ENCODE measurements at places on chromosomes 3 and 15.

DNA sequence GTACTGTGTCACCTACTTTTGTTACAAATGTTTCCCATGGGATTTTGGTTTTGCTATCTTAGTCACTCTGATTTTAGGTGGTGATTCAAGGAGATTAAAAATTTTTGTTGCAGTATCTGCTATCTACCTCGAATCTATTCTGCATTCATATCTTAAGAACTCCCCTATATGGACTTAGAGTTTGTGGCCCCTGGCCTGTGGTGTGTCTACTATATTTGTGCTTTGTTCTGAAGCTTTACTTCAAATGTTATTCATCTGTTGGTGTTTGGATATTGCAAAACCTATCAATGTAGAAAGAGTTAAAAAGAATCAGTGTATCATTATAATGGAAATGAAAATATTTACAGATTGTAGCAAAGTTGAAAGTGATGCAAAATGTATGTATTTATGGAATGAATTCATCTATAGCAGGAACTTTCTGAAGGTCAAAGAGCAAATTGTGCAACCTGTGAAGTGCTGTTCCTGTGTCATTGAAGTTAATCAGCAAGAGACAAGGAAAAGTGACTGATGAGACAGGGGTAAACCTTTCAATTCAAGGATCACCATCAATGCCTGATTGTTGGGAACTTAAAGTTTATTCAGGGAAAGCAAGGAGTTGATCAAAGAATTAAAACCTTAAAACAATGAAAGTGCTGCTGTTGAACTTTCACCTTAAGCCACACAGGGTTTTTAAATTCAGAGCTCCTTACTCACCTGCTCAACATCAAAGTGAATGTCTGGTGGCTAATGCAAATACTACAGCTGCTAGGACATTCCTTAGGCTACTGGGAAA, 71.0 kb downstream of the SLMAP start:
- no peak for DNase-seq

GRCh38 chr3:138326866-138327595, 2.6 kb downstream of the NME9 start:
- DNase-seq: no peak

DNA sequence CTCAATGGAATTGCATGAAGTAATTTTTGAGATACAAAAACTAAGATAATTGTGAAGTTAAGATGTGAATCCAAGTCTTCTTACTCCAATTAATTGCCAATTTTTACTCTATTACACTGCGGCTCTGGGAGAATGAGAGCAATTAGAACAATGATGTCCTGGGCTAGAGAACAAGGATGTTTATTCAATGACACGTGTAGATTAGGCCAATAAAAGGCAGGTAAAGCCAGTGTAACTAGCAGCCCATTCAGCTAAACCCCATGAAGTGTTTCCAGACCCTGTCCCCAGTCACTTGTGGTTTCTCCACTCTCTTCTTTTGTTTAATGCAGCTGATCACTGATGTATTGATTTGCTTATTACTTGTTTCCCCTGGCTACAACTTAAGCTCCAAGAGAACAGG, 381.1 kb upstream of the ARHGEF26 start:
- DNase-seq: no peak

GRCh38 chr15:95377258-95377852, 953.1 kb upstream of the NR2F2 start:
- DNase-seq: no peak

DNA sequence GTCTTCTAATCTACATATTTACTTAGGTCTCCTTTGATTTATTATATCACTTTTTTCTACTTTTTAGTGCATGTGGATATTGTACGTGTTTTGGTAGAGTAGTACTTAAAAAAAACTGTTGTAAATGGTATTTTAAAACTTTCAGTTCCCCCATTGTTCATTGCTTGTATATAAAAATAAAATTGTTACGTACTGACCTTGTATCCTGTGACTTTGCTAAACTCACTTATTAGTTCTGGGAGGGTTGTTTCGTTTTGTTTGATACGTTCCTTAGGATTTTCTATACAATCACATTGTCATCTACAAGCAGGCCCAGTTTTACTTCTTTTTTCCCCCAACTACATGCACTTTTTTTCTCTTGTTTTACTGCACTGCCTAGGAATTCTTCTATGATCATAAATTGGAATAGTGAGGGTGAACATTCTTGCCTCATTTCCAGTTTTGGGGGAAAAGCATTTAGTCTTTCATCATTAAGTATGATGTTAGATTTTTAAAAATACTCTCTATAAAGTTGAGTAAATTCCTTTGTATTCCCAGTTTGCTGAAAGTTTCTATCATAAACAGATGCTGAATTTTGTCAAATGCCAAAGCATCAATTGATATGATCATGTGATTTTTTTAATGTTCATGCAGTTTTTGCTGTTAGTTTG, 33.5 kb upstream of the ACKR4 start:
- no peak for DNase-seq

DNA sequence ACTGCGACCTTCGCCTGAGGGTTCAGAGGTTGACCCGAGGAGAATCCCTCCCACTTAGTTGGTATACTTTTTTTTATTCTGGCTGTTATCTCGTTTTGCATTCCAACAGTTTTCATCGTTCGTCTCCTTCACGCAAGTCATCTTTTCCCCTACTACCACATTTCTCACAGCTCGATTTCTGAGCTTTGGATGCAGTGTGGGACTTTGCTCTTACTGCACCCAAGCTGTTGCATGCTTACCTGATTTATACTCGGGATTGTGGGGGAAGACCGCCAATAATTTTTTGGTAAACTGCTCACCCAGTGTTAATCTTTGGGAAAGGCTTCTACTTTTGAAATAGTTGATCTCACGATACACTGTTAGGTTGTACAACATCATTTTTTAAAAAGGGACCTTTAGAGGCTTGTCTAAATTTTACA, 702 bp downstream of the TBC1D23 start:
- DNase-seq: no peak

GRCh38 chr3:9810433-9810770, 340 bp downstream of the TTLL3 start:
- no peak for DNase-seq

DNA sequence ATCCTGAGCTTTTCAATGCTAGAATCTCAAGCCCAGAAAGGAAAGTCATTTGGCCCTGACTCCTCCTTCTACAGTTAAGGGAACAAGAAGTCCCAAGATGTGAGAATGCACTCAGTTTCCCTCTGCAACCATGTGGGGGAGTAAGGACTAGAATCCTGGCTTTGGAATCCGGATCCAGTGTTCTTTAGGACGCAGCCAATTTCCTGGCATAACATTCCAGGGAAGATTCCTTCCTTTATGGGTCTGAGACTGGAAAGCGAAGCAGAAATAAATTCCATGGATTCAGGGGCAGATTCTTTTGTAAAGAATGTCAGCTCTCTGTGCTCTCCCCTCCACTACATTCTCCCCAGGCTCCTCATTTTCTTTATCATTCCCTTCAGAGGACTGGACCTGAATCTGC, 151.8 kb upstream of the SOX14 start:
- DNase-seq: no peak

GRCh38 chr3:98945101-98945524, 43.6 kb upstream of the DCBLD2 start:
- no peak for DNase-seq

- DNase-seq: no peak
These were observed 161.6 kb downstream of the MAGI1 start for GRCh38 chr3:65877160-65877559.

- peak; percentile 99 for DNase-seq
These were observed at the start of the genes BTD and HACL1 for GRCh38 chr3:15601399-15602145. BTD (plus strand) TSS chr3:15601745; CDS start chr3:15635440, 33,695 bp downstream. HACL1 (minus strand) TSS chr3:15601569; CDS start chr3:15601463, 106 bp downstream.

DNA sequence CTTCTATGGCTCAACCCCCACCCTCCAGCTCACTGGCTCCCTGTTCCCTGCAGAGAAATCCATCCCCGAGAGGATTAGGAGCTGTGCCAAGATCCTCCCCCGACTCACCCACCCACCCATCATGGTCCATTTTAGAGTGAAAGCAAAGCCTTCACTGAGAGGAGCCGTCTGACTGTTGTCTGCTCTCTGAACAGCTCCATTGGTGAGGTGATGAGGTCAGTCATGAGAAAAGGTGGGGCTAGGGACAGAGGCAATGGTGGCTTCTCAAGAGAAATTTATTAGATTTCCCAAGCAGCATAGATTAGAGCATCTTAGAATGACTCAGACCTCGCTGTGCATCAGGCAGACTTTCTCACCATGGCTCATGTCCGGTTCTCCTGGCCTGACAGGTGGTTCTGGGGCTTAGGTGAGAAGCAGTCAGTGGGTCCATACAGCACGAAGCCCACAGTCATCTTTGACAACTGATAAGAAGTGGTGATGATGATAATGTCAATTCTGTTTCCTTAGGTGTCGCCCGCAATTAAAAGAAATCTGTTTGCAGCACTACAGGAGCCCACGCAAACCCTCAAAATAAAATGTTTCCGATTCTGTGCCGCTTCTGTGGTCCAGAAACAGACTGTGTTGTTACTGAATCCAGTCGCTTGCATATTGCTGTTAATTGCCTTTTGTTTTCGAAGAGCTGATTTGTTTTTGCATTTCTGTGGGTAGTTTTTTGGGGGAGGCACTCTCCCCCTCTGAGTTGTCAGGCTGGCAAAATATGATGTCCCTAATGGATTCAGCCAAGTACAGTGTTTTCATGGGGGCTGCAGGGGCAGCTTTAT, 24.8 kb upstream of the RHO start:
- DNase-seq: no peak

GRCh38 chr3:164024786-164025185, 1053.5 kb downstream of the SI start:
- no peak for DNase-seq

DNA sequence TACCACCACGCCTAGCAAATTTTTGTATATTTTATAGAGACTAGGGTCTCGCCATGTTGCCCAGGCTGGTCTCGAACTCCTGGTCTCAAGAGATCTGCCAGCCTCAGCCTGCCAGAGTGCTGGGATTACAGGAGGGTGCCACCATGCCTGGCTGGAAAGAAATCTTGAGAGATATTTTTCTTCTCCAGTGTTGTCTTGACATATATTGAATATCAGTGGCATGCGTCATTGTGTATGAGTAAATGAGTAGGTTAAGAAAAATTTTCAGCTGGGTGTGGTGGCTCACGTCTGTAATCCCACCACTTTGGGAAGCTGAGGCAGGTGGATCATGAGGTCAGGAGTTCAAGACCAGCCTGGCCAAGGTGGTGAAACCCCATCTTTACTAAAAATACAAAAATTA, 3.5 kb upstream of the PIF1 start:
- no peak for DNase-seq

DNA sequence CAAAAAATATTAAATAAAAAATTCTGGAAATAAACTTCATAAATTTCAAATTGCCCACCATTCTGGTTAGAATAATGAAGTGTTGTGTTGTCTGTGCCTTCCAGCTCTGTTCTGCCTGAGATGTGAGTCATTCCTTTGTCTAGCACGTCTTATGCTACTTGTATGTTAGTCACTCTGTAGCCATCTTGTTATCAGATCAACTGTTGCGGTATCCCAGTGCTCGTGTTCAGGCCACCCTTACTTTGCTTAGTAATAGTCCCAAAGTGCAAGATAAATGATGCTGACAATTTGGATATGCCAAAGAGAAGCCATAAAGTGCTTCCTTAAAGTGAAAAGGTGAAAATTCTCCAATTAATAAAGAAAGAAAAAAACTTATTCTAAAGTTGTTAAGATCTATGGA, 527.5 kb downstream of the NAALADL2 start:
- no peak for DNase-seq

DNA sequence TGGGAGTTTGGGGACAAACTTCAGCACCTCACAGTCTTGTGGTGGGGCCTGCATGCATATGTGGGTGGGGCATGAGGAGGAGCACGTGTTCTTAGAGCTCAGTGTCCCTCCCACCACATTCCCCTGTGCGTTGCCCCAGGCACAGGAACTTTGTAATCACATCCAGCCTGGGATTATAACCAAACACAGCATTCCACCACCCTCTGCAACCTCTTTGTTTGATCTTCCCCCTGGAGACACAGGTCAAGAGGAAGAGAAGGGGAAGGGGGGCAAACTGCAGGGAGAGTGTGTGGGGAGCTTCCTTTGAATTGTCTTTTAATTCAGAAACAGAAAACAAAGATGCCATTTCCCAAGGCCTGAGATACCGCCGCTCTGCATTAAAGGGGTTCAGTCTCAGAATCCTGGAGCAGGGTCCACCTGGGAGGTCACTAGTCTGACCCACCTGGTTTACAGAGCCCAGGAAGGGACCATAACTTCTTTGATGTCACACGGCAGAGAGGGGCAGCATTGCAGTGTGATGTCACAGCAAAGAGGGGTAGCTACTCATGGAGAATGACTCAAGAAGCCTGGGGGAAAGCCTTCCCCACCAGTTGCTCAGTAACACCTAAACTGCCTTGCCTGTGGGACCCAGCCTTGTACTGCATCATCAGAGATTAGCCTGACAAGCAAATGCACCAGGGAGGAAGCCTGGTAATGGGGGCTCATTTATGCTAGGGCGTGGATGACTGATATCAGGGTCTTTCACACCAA, 106.3 kb upstream of the RNU6-1 start:
- DNase-seq: no peak

DNA sequence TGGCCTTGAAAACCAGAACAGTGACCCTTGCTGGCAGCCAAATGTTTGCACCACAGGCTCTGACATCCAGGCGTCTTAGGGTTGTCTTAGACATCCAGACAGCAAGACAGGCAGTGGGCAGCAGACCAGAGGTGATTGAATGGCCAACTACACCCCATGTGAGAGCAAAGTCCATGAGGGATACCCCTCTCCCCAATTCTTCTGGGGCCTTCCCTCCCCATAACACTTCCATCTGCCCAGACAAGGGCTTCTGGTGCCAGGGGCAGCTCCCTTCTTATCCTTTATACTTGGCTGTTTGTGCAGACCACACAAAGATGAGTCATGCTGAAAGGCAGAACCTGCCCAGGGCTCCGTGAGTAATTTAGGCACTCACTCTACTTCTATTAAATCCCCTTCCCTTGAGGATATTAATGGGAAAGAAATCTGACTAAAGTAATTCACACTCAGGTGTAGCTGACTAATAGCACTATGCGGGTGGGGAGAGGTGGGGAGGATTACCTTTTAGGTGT, 257.9 kb downstream of the UACA start:
- DNase-seq: no peak

DNA sequence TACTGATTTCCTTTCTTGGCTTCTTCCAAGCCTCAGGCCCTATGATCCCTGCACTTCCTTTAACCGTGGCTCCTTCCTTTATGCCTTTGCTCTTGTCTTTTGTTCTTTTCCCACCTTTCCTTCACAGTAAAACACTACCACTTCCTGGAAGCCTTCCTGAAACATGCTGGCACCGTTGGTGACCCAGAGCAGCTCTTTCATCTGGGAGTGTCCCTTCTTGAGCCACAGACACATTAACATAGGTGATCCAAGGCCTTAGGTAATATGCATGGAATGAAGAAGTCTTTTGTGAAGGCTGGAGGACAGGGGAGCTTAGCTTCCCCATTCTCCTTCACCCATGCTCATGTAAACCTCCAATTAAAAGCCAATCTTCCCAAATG, 39.4 kb downstream of the AMOTL2 start:
- DNase-seq: no peak

DNA sequence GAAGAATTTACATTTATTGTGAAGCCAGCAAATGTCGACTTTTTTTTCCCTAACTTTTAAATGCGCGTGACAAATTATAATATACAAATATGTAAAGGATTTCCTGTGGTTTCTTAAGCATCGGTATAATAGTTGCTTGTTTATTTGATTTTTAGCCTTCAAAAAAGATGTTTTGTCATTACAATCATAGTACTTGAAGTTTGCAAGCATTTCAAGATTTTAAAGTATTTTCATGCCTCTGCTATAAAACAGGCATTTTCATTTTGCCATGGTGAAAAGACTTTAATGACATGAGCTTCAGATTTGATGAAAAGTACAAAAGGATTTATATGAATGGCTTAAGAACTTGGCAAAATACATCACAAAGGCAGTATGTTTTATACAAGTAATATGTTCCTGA, 9.4 kb upstream of the P2RY12 start:
- DNase-seq: no peak

Data from activated naive CD4-positive, alpha-beta T cell treated with anti-CD3 and anti-CD28 coated beads, Interleukin-2, amount 50 U/mL, for 16 hours (primary cell).